ENCODE measurements at places on chromosomes 6 and 20. TPM values are rescaled to one million over a fixed set of nuclear protein-coding genes. Genes with fewer than 3 reads are reported as not detected.

DNA sequence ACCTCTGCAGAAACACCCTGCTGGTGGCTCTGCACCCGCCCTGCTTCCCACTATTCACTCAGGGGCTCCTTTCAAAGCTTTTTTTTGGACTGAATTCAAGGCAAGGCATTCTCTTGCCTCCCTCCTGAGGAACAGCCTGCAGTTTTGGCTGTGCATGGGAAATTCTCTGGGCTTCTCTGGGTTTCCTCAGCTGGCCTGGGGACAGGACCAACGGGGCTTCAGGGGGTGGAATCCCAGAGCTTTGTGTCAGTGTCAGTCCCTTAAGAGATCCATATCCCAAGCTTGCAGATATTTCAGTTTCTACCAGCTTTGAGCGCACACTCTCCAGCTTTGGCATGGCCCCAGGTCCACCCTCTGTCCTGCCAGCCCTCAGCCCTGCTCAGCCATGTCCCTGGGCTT, 2.0 kb downstream of the SCRT2 start:
- no peak for DNase-seq

CST8 gene
- not detected for total RNA-seq

CCN6 gene
- total RNA-seq, result 0.25 TPM

DNA sequence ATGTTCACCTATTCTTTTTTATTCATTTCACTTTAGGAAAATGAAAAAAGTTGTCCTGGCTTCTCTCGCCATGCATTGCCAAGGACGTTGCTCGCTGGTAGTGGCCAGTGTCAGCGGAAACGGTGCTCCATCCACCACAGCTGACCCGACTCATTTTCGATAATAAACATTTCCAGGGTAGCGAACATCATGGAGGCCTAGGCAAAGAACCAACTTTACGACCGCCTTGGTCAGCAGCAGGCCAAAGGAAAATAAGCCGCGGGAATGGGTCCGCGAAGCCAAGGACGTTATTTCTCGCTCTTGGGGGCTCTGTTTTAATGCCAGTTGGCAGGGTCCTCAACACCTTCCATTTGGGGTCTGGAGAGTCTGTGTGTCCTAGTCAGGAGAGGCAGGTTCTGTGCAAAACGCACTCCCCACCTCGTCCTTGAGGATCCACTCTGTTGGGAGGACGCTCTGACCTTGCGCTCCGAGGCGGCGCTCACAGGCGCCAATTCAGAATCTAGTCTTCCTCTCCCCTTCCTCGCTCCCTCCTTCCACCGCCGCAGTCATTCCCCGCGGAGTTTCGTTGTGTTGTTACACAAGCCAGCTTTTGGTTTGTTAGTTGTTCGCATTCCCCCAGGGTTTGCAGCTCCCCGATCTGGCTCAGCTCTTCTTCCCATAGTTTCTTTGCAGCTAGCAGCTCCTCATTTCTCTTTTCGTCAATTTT, 4.1 kb upstream of the PAX1 start:
- no peak for DNase-seq

KLHDC3 gene
- total RNA-seq, result 64.5 TPM

DNA sequence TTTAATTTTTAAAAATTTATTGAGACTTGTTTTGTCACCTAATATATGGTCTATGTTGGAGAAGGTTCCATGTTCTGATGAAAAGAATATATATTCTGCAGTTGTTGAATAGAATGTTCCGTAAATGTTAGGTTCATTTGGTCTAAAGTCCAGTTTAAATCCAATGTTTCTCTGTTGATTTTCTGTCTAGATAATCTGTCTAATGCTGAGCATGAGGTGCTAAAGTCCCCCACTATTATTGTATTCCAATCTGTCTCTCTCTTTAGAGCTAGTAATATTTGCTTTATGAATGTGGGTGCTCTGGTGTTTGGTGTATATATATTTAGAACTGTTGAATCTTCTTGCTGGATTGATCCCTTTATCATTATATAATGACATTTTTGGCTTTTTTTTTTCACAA, 15.5 kb downstream of the TRIM15 start:
- no peak for DNase-seq

- no peak for DNase-seq
Measured at GRCh38 chr6:106988664-106989063, 14.1 kb upstream of the CD24 start.

GRCh38 chr20:62363920-62364851, 2.9 kb downstream of the LAMA5 start:
- peak; percentile 63 for DNase-seq

DNA sequence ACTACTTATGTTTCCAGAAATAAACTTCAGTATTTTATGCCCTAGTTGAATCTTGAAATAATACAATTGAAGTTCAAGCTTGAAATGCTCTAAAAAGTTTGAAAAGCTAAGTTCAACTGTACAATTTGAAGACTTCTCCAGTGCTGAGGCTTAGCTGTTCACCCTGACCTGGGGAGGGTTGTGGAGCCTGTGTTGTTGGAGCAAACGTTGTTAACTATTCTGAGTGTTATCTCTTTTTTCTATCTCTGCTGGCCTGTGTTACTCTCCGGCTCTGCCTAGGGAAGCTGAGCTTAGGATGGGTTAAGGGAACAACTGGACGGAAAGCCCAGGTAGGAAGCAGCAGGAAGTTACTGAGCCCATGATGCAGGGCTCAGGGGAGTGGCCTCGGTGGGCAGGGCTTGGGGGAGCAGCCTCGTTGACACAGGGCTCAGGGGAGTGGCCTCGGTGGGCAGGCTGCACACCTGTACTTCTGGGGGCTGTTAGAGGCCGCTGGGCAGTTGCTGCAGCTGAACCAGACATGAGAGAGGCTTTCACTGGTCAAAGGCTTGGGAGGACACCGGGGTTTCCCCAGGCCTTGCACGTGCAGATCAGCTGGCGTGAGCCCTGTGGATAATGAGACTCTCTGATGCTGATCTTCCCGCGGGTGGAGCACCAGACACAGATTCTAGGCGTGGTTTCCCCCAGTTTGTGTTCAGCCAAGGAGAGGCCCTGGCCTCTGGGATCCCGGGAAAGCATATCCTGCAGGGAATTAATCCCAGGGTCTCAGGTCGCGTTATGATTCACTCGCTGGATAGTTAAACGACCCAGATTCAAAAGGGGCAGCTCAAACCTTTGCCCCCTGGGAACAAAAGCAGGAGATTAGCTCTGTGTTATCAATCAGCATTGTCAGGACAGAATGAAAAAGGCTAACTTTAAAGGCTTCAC, 58.9 kb downstream of the ERMARD start:
- peak; percentile 74 for DNase-seq

DNA sequence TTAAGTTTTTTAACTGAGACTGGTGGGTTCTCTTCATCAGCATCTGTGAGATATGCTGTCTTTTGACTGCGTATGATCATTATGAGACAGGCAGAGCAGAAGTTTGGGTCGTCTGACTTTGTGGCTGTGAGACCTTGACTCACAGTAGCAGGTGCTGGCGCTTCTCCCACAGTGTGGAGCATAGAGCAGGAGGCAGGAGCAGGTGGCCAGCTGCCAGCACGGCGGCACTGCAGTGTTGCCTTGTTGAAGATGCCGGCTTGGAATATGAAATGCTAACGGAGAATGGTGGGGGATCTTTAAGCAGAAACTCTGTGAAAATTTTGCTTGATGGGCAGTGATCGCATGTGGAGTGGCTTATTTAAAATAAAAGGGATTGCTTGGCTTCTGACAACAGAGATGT, 105.0 kb downstream of the TIAM2 start:
- no peak for DNase-seq

- no peak for DNase-seq
Measured at GRCh38 chr6:128112494-128112893, 211.6 kb upstream of the THEMIS start.

- no peak for DNase-seq
Measured at GRCh38 chr6:81105998-81106397, 646.5 kb downstream of the TENT5A start.

RAD21L1 gene
- total RNA-seq, result not detected

GRCh38 chr6:79334674-79335073, 100.2 kb upstream of the HMGN3 start:
- DNase-seq, result no peak

C20orf96 gene
- total RNA-seq, result 0.91 TPM

DNA sequence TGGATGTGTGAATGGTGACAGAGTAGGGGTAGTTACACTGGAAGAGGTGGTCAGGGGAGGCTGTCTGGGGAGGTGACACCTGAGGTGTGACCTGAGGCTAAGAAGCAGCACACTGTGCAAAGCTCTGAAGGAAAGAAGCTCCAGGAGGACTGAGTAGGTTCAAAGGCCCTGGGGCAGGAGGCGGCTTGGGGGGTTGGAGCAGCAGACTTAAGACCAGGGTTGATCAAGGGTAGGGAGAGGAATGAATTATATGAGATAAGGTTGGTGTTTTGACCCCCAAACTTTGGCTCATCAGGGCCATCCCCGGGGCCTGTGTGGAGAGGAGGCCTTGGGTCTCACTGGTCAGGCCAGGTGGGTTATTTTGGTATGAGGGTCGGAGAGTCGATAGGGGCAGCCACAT, 166.1 kb downstream of the GRM4 start:
- peak; percentile 56 for DNase-seq

DNA sequence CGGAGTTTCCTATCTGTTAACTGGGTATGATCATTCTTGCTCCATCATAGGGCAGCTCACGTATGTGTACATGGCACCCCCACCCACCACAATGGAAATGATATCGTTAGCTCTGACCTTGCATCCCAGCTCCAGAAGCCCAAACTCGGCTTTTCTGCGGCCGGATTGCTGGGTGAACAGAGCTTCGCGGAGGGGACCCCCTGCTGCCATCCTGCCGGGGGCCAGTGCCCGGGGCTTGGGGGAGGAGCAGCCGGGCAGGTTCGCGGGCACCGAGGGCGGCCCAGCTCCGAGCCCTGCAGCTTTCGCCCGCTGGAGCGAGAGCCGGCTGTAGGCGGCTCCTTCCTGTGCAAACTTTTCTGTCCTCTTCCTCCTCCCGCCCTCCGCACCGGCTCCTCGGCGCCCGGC, 24.9 kb upstream of the FUCA2 start:
- no peak for DNase-seq

FOXA2 gene
- total RNA-seq, result not detected

GNAS-AS1 gene
- total RNA-seq, result not detected

TMEM151B gene
- total RNA-seq, result not detected

Data from suprapubic skin (tissue), 4 donors.